Endothelial cell (in vitro differentiated cells): ENCODE measurements at places on chromosomes 7 and 10. TPM values are rescaled to one million over a fixed set of nuclear protein-coding genes. Genes with fewer than 3 reads are reported as not detected.

GRCh38 chr7:4916113-4916512 is 32.6 kb upstream of the RADIL start:
- DNase-seq = no peak

- no peak for DNase-seq
Measured at GRCh38 chr7:99628471-99629465, 12.0 kb downstream of the ZSCAN25 start.

Gene GPR26
- total RNA-seq = 0.05 TPM

Gene SPDYE5
- total RNA-seq = not detected

DNA sequence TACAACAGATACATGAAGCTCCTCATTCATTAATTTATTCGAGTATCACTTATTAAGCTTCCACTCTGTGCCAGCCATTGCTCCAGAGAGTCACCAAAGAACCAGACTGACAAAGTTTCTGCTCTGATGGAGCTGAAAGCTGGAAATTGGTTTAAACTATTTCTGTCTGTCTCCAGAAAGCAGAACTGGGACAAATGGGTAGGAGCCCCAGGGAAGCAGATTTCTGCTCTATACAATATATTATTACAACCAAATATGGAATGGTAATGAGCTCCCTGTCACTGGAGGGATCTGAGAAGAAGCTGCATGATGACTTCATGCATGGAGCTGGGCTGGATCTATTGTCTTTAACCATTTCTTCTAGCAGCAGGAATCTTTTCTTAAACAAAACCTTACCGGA is 165.4 kb upstream of the ADO start:
- DNase-seq = no peak

Gene FUOM
- 8.9 TPM for total RNA-seq

GRCh38 chr7:158555034-158555520 is 32.5 kb downstream of the PTPRN2 start:
- no peak for DNase-seq

DNA sequence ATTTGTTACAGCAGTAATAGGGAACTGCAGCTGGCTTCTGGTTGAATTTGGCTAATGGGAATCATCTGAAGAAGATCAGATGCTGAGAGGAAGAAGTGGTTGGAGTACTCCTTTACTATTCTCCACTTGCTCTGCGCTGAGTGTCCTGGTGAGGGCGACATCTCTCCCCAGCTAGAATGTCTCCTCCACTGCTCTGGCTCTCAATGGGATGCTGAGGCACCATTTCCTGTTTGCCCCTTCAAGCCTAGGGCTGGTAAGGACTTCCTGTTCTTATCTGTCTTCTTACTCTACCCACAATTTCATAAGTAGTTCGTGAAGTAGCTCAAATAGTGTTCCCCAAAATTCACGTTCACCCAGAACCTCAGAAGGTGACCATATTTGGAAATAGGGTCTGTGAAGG is 43.2 kb upstream of the TES start:
- DNase-seq = no peak

DNA sequence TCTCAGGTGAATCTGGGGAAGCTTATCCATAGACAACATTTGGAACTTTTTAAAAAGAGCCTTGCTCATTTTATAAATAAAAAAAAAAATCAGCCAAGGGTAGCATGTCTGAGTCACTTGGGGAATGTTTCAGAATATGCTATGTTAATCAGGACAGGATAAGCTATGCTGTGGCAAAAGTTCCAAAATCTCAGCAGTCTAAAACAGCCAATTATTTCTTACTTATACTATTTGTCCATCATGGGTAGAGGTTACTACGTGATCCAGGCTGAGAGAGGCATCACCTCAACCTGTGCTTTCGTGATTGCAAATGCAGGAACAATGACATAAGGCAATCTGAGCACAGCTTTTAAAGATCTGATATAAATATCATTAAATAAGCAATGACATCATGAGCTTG is 6.5 kb downstream of the SLC13A1 start:
- DNase-seq = no peak

GRCh38 chr7:15885678-15886077 is 199.2 kb upstream of the MEOX2 start:
- no peak for DNase-seq

Gene VSIR
- 86.1 TPM for total RNA-seq

DNA sequence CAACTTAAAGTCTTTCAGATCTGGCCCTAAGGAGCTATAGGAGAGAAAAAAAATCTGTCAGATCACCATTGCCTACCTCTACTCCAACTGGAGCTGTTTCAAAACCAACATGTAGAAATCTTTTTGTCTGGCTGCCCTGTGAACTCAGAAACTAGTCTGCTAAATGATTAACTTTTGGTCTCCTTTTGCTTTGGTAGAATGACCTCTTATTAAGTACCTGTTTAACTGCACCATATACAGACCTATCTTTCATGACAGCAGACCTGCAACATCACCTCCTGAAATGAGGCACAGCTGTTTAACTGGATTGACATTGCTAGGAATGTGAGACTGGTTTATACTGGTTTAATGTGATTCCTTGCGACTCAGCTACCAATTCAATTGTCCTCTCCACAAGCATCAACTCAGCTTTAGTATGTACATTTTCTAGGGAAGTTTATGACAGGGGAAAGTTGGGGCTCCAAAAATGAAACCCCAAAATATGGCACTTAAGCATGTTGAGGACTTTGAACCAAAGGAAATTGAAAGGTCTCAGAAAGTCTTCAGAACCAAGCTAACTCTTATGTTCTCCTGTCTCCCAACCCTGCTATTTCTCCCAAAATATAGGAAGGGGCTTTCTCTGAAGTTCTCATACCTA is 1.8 kb downstream of the CYP3A43 start:
- no peak for DNase-seq
